ENCODE measurements at places on chromosomes 7 and 10.

GRCh38 chr10:688312-689120 is 952 bp downstream of the DIP2C start:
- peak; percentile 46 for DNase-seq

DNA sequence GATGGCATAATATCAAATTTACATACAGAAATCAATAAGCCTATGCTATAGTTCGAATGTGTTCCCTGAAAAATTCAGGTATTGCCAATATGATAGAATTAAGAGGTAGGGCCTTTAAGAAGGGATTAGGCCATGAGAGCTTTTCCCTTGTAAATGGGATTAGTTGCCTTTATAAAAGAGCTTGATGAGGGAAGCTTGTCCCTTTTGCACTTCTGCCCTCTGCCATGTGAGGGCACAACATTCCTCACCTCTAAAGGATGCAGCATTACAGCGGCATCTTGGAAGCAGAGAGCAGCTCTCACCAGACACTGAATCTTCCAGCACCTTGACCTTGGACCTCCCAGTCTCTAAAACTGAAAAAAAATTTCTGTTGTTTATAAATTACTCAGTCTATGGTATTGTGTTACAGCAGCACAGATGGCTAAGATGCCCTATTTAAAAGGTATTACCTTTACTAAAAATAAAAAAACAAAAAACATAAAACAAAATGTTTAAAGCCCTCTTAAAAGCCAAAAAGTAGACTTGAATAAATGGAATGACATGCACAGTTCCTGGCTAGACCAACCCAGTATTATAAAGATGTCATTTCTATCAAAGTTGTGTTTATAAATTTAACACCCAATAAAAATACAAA is 909.6 kb downstream of the REEP3 start:
- DNase-seq = peak; percentile 61

DNA sequence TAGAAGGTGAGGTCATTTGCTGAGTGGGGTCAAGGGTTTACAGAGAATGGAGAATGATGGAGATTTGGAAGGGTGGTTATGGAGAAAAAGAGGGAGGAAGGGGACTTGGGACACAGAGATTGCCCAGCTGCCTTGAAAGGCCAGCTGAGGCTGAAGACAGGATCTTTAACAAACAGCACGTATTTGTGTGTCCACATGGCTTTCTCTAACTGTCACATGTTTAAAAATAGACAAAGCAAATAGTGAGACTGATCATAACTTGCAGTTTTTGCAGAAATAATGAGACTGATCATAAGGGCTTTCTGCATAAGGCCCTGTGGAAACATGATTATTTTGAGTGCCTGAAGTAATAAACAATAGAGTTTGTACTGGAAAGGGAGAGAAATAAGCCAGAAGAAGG is 212.7 kb downstream of the HDAC9 start:
- DNase-seq = no peak

DNA sequence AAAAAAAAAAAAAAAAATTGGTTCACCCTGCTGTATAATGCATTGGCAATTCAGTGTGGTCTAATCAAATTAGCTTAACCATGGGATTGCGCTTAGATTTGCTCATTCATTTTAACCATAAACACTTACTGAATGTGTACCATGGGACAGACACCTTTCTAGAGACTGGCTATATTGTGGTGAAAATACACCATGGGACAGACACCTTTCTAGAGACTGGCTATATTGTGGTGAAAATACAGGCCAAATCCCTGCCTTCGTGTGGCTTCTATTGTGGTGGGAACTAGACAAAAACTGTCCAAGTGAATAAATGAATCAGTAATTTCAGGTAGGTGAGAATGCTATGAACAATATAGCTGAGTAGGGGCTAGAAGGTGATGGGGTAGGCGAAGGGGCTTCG is 10.2 kb upstream of the REPIN1 start:
- DNase-seq = no peak

DNA sequence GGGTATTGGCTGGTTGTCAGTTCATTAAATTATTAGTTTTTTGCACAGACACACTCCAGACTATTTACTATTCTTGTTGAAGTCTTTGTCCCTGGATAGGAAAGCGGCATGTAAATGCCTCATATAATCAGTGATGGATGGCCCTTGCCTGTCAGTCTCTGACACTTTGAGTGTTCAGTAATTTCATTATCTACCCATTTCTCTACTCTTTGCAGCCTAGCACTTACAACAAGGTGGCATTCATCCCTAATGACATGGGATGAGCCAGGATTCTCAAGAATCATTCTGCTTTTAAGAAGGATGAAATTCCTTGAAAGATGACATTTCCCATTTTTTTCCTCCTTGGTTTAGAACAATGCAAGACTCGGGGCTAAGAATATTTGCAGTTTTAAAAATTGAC is 155.7 kb downstream of the SORCS3 start:
- no peak for DNase-seq

DNA sequence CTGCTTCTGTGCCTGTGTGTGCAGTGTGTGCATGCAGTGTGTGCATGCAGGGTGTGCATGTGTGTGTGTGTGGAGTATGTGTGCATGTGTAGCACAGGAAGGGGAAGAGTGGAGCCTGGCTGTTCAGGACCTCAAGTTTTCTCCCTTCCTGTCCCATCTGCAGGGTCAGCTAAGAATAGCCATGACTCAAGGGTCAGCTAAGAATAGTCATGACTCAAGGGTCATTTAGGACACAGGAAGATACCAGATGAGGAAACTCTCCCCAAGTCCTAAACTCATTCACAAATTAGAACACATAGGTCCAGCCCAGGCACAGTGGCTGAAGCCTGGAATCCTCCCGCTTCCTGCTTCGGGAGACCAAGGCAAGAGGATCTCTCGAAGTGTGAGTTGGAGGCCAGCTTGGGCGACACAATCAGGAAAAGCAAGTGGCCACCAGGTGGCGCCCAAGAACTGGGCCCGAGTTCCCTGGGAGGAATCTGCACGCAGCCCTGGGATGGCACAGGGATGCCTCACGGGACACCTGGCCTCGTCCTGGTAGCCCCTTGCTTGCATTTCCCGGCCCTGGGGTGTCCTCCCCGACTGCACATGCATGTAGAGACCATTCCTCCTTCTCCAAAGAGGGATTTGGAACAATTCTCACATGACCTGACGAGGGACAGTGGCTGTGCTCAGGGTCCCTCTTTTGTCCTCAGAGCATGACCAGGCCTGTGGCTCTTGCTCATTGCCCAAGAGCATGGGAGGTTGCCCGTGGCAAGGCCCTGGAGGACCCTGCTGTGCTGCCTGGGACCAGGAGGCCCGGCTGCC is 21.4 kb upstream of the VOPP1 start:
- peak; percentile 61 for DNase-seq

- no peak for DNase-seq
Observed at GRCh38 chr10:86706401-86706841, 38.1 kb downstream of the LDB3 start.

DNA sequence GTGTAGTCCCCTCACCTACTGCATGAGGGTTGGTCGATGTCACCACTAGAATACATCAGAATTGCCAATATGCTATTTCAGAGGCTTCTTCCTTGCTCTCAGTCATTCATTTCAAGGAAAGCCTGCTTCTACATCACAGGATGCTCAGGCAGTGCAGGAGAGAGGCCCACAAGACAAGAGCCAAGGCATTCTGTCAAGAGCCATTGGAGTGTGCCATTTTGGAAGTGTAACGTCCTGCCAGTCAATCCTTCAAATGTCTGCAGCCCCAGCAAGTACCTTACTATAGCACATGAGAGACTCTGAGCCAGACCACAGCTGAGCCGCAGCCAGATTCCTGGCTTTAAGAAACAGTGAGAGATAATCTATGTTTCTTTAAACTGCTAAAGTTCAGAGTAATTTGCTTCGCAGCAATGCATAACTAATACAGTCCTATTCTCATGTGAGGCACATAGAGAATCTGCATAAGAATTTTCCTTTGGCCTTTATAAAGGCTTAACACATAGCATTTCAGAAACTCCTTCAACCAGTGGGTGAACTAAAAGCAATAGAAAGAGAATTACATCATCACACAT is 166.5 kb upstream of the GNAI1 start:
- no peak for DNase-seq

- peak; percentile 91 for DNase-seq
Observed at GRCh38 chr10:91349381-91349780, 60.8 kb upstream of the HECTD2 start.

GRCh38 chr10:106181501-106181900 is 983.0 kb downstream of the SORCS1 start:
- DNase-seq = no peak

DNA sequence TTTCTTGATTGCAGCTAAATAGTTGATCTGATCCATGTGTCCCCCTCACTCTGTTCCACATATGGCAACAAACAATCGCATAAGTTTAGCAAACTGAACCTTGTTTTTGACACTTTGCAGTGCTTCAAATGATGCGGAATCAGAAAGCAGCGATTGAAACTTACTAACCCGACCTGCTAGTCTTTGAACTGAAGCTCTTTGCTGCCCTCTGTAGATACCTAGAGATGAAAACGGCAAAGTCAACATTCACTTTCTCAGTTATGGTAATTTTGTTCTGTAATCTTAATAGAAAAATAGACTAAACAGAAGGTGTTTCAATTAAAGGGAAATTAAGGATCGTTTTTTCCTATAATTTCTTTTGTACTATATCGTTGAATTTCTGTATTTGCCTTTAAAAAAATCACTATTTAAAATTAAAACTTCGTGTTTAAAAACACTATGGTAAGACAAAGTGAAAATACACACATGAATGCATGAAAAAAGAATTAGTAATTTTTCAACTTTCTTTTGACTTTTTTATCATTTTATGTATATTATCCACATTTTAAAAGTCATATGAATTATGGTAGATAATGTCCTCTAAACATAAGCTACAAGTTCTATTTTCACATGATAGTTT is 276.5 kb downstream of the MAGI2 start:
- DNase-seq = peak; percentile 53

- peak; percentile 66 for DNase-seq
Observed at GRCh38 chr7:90298145-90299038, 22.7 kb downstream of the FAM237B start.

DNA sequence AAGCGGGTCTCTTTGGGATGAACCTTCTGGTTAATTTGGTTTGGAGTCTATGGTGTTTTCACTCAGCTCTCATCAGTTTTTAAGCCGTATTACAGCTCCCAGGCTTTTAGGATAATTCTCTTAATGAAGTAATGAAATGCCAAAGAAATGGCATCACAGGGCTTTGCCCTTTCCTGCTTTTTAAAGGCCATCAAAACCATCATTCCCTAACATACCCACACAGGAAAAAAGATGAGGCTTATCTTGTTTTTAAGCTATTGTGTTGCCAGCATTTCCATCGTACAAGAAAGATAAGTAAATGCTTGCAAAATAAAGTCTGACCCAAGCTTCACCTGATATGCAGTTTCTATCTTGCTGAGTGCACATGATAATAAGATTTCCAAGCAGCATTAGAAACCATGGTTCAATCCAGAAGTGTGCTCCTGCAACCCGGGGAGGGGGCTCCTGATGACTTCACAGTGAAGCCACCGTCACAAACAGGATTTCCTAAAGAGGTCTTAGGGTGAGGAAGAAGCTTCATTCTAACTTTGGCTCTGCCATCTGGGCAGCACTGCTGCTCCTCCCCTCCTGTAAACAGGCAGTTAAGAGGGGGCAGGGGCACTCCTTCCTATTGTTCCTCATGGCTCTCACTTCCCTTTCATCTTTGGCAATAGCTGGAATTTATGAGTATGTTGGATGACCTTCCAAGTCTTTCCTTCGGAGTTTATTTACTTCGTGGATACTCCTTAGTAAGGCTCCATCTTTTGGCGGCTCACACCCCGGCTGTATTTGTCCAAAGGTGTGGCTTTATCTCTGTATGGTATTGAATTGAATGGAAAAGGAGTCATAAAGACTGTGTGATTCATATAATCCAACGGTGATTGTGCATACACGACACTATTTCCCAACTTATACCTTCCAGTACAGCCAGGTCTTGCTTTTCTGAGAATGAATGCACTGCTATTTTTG is 55.2 kb upstream of the FAM133B start:
- DNase-seq = peak; percentile 48

DNA sequence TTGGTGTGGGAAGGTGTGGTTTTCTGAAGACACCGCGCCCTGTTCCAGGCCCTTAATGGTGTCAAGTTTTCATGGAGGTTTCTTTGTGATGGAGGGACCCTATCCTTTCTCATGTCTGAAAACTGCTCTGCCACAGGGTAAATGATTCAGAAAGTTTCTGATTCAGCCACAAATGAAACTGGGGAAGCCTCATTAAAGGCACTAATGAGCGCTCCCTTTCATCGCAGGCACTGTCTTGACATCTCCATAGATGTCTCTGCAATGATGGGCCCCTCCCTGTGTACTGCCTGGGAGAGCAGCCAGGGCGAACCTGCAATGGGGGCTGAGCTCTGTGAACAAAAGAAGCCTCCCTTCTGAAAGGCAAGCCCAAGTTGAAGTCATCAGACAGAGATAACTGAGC is 355.3 kb downstream of the PRPF18 start:
- DNase-seq = no peak

DNA sequence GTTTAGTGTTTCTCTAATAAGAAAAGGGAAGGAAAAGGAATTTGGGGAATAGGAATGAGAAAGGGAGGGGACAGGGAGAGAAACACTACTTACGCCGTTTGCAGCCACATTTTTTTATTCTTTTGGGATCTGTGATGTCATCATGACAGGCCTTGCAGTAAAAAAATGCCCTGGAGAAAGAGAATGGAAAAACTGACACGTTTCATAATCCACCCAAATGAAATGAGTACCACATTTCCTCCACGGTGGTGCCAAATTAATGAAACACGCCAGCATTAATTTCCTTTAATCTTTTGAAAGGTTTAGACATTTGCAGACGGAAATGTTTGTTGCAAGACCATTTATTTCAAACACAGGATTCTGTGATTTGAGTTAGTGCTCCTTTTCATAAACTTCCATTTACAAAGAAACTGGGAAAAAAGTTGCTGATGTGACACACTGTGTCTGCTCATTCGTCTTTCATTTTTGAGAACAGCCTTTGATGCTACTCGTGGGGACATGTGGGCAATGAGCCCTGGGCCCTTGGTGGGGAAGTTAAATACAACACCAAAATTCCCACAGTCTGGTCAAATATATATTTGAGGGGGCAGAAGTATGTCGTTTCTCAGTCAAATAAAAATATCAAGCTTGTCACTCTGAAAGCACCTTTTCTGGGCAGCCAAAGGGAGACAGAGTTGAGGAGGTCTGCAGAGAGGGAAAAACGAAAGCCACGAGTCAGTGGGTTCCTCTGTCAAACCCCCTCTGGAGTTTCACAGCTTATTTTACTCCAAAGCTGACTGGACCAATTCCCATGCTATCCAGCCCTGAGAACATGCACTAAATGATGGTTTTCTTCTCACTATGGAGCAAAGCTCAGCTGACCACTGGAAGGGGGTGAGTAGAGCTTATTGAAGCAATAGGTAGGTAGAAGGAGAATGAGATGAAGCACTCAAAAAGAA is 625.5 kb downstream of the KCNMA1 start:
- no peak for DNase-seq

Measured in kidney tubule cell (primary cell).